Kidney (tissue), 22 donors: ENCODE measurements at places on chromosomes 2 and 18. TPM values are rescaled to one million over a fixed set of nuclear protein-coding genes. Genes with fewer than 3 reads are reported as not detected.

The SNORC gene
- 3.3 TPM for polyA plus RNA-seq

The FSIP2 gene
- polyA plus RNA-seq: 0.22 TPM

The SP5 gene
- 1.6 TPM for polyA plus RNA-seq

The GNLY gene
- polyA plus RNA-seq: 8.1 TPM

The KCNJ13 gene
- 2.0 TPM for polyA plus RNA-seq

The MERTK gene
- 9.2 TPM for polyA plus RNA-seq

The RAB6C gene
- polyA plus RNA-seq: 0.17 TPM

The FOXD4L1 gene
- polyA plus RNA-seq: not detected

The PLB1 gene
- 0.95 TPM for polyA plus RNA-seq

The TXNDC2 gene
- polyA plus RNA-seq: not detected

The UGT1A3 gene
- 0.47 TPM for polyA plus RNA-seq

The CYP26B1 gene
- polyA plus RNA-seq: 3.1 TPM

The POTEJ gene
- not detected for polyA plus RNA-seq

The ARHGAP15 gene
- polyA plus RNA-seq: 5.7 TPM

The ADCYAP1 gene
- 1.8 TPM for polyA plus RNA-seq

The ZC3H15 gene
- 51.5 TPM for polyA plus RNA-seq

The STAMBP gene
- polyA plus RNA-seq: 58.9 TPM

The GREB1L gene
- polyA plus RNA-seq: not detected

The SLC39A6 gene
- polyA plus RNA-seq: 27.3 TPM

The CHMP1B gene
- 34.5 TPM for polyA plus RNA-seq

The CPO gene
- polyA plus RNA-seq: 0.90 TPM

The AQP4 gene
- 1.1 TPM for polyA plus RNA-seq
